ENCODE measurements at places on chromosomes 4 and X. TPM values are rescaled to one million over a fixed set of nuclear protein-coding genes. Genes with fewer than 3 reads are reported as not detected.

DNA sequence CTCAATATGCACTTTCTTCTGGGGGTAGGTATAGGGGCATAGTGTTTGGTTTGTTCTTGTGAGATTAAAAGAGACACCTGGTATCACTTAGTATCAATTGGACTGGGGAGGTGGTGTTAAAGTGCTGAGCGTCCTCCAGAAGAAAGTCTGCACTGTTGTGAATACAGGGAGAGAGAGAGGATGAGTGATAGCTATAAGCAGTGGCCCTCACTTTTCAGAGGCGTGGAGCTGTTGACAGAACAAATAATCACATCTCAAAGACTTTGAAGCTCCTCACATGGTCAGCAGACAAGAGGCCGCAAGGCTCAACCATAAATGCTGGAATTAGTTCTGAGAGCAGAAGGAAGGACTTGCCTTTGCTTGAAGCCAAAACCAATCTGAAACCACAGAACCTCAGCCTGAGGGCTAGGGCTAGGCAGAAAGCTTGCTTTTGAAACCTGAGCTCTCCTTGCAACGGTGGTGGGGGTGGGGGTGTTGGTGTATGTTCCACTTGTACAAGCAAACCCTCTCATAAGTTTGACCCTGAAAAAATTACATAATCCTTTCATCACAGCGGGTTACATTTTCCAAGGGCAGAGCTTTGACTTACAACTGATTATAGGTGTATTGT, 123.2 kb upstream of the SCML1 start:
- H3K4me3 ChIP-seq, result no peak overlapping the region
- no peak overlapping the region for H3K27ac ChIP-seq
- no peaks in the 10 kb centered on the region for H3K4me1 ChIP-seq
- no peaks in the 10 kb centered on the region for H3K27me3 ChIP-seq
- no peaks in the 10 kb centered on the region for H3K36me3 ChIP-seq

DNA sequence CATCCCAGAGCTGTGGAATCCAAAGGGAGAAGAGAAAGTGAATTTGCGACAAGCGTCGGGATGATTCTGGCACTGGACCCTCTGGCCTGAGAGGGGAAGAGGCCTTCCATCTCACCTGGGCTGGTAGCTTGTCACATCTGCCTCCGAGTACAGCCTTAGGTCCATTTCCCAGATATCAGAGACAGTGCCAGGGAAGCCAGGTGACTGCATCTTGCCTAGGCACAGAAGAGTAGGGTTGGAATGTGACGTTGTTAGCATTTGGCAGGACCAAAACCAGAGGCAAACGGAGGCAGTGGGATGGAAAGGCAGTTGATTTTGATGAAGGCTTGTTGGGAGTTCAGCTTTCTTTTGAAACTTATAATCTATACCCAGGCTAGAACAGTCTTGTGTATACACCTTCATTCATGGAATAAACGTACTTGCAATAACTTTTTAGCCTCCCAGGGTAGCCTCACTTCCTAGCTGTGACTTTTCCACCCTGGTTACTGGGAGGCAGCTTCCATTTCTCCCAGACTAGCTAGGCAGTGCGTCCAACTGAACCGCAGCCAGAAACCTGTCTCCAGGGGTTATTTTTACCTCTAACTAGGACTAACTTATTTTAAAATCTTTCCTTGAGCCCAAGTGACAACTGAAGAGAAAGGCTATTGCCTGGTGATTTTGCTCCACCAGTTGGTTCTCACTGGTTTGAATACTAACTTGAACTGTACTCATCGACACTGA, 5.9 kb downstream of the SOD3 start:
- H3K4me1 ChIP-seq, result peaks cover 2% of the 10 kb centered on the region
- no peak overlapping the region for H3K4me3 ChIP-seq
- no peaks in the 10 kb centered on the region for H3K27me3 ChIP-seq
- DNase-seq, result no peak
- H3K36me3 ChIP-seq, result no peaks in the 10 kb centered on the region

The CXorf49 gene
- not detected for total RNA-seq

The WDR17 gene
- total RNA-seq, result 0.83 TPM

DNA sequence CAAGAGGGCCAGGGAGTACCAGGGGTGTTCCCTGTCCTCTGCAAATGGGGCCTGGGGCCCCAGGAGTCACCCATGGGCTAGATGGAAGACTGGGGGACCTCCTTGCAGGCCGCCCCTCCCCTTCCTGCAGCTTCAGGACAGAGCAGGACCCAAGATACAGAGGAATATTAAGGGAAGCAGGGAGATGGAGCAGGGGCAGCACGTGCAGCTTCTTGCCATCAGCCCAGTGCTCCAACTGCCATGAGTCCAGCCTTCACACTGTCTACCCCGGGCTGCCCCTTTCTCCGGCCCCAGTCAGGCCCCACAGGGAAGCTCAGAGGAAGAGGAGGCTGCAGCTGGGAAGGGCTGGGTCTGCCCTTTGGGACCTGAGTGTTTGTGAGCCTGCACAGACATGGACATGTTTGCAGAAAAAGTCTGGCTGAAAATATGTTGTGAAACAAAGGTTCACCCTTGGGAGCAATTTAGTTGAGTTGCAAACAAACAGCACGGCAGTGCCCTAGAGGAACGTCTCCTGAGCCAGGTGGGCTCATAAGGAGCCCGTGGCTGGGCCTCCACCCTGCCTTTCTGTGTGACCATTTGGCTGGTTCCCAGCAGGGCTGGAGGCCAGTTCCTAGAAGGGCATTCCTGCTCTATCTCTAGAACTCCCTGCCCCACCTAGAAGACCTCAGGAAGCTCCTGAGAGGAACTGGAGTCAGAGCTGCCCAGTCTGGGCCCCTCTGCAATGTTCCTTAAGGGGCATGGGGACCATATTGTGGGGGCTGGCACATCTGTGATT, 8.9 kb downstream of the FATE1 start:
- no peak for DNase-seq
- no peaks in the 10 kb centered on the region for H3K36me3 ChIP-seq
- no peak overlapping the region for H3K27ac ChIP-seq
- H3K4me3 ChIP-seq, result no peak overlapping the region
- no peaks in the 10 kb centered on the region for H3K4me1 ChIP-seq

DNA sequence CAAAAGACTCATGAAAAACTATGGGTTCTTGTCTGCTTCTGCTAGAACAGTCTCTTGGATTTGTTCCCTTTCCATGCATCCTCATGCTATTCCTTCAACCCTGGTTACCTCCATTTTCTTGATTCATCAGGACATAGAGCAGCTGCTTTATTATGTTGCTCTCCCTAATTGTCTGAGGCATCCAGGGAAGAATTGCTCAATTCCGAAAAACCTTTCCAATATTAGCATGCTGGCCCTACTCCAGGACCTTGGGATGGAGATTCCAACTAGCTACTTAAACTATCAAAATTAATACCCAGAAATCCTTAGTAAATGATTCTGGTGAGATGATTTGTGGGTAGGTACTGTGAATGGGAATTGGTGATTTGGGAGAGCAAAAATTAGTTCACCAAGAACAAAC, 56.6 kb upstream of the FAM47B start:
- no peaks in the 10 kb centered on the region for H3K27me3 ChIP-seq
- no peak for DNase-seq
- H3K4me1 ChIP-seq, result peaks cover 3% of the 10 kb centered on the region
- H3K27ac ChIP-seq, result no peak overlapping the region
- no peaks in the 10 kb centered on the region for H3K36me3 ChIP-seq
- no peak overlapping the region for H3K4me3 ChIP-seq

The CXCL1 gene
- total RNA-seq, result not detected

The USP17L13 gene
- total RNA-seq, result not detected

GRCh38 chr4:39614487-39615162, 24.0 kb downstream of the SMIM14 start:
- H3K36me3 ChIP-seq, result peaks cover 3% of the 10 kb centered on the region
- H3K27me3 ChIP-seq, result no peaks in the 10 kb centered on the region
- no peak overlapping the region for H3K4me3 ChIP-seq
- no peak overlapping the region for H3K27ac ChIP-seq
- peaks cover 12% of the 10 kb centered on the region for H3K4me1 ChIP-seq

DNA sequence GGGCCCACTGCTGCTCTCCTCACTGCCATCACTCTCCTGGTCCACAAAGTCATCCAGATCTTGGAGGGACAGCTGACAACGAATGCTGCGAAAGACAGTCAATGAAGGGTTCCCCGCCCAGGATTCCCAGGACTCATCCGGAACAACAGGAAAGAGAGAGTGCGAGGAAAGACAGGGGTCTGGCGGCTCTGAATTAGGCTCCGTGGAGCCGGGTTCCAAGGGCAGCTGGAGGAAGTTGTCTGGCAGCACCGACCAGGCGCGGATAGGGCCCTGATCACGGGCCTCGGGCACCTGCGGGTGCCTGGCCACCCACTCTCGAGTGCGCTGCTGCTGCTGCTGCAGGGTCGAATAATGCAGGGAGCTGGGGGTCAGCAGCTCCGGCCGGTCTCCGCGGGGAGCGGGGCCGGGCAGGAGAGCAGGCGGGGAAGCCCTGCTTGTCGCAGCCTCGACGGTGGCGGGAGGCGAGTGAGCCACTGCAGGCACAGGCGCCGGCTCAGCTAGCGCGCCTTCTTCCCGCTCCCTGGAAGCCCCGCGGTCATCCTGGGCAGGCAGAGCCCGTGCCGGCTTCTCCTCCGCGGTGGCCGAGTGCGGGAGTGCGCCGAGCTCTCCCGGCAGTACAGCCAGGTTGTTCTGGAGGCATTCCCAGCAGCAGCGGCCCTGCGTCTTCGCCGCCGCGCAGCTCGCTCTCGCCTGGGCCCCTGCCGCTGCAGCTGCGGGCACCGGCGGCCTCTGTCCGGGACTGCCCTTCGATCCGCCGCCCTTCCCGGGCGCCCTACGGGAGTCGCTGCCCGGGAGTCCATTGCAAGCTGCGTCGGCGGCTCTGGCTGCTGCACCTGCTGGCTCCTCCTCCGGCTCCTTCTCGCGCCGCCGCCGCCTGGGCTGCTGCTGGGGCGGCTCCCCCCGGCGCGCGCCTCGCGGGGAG, 1.1 kb downstream of the SOWAHB start:
- H3K4me3 ChIP-seq, result peak overlapping the region; percentile 55
- peak; percentile 18 for DNase-seq
- H3K4me1 ChIP-seq, result peaks cover 3% of the 10 kb centered on the region
- peaks cover 44% of the 10 kb centered on the region for H3K27me3 ChIP-seq
- H3K27ac ChIP-seq, result no peak overlapping the region
- no peaks in the 10 kb centered on the region for H3K36me3 ChIP-seq

DNA sequence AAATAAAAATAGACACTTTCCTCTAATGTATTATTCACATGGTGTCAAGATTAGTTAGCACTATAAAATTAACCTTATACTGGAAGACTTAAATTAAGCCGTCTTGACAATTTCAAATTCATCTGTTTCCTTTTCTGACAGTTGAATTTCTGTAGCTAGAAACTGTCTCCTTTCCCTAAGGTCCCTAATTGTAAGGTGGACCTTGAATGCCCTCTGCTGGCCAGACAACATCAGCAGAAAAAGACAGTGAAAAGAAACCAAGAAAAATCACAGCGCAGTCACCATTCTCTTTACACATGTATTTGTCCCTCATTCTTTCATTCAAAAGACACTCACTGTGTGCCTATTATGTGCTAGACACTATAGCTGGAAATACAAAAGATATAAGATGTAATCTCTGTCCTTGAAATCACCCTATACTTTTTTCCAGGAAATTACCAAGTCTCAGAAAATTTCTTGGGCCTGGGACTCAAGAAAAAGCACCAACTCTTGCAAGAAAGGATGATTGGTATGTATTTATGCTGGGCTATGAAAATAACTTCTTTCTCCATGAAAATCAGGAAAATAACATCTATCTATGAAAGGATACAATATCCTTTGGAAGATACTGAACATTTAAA, 32.7 kb upstream of the AMBN start:
- no peaks in the 10 kb centered on the region for H3K27me3 ChIP-seq
- no peak overlapping the region for H3K27ac ChIP-seq
- DNase-seq, result peak; percentile 34
- no peaks in the 10 kb centered on the region for H3K4me1 ChIP-seq
- H3K36me3 ChIP-seq, result no peaks in the 10 kb centered on the region

DNA sequence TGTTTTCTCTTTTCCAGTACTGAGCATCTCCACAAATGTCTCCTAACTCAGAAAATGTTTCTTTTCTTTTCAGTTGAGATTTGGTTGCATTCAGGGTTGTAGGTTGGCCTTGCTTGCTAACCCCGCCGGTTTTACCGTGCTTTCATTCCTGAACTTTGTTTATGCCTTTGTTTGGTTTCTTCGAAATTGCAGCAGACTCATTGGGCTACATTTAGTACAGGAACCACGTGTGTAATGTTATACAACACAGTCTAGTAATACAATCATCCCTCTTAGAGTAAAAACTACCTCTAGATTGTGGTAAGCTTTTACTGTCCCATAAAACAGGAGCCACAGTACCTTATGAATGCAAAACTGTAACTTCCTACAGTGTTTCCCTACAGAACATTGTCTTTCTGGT, 57.9 kb downstream of the CCKAR start:
- H3K36me3 ChIP-seq, result peaks cover 19% of the 10 kb centered on the region
- DNase-seq, result no peak
- H3K4me1 ChIP-seq, result peaks cover 5% of the 10 kb centered on the region

The GABRE gene
- total RNA-seq, result 1.3 TPM

DNA sequence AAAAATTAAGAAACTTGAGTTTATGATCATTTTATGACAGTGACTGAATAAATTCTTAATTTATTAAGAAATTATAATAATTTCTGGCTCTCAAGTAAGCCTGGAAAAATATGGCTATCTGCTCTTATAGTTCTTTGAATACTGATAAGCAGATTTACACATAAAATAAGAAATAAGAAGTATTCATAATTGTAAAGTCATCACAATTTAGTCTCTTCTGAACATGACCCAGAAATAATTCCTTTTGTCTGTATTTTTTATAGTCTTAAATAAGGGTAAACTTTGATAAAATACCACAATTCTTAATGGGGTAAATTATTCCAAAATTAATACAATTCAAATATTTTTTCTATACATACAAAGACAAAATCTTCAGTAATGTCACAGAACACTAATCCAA, 72.7 kb downstream of the ANKRD17 start:
- peaks cover 1% of the 10 kb centered on the region for H3K4me1 ChIP-seq
- H3K36me3 ChIP-seq, result no peaks in the 10 kb centered on the region
- DNase-seq, result no peak
- no peak overlapping the region for H3K4me3 ChIP-seq

- H3K36me3 ChIP-seq, result no peaks in the 10 kb centered on the region
- H3K4me3 ChIP-seq, result no peak overlapping the region
- DNase-seq, result no peak
- H3K27me3 ChIP-seq, result no peaks in the 10 kb centered on the region
- H3K4me1 ChIP-seq, result no peaks in the 10 kb centered on the region
Measured at GRCh38 chr4:165928601-165929000, 55.6 kb downstream of the TLL1 start.

Data from IMR-90 (cell line).